ENCODE measurements at places on chromosomes 7 and 10.

GRCh38 chr7:67518580-67518979 is 521.9 kb downstream of the TYW1 start:
- DNase-seq = no peak

GRCh38 chr7:41459623-41460261 is 243.1 kb downstream of the INHBA start:
- no peak for DNase-seq

DNA sequence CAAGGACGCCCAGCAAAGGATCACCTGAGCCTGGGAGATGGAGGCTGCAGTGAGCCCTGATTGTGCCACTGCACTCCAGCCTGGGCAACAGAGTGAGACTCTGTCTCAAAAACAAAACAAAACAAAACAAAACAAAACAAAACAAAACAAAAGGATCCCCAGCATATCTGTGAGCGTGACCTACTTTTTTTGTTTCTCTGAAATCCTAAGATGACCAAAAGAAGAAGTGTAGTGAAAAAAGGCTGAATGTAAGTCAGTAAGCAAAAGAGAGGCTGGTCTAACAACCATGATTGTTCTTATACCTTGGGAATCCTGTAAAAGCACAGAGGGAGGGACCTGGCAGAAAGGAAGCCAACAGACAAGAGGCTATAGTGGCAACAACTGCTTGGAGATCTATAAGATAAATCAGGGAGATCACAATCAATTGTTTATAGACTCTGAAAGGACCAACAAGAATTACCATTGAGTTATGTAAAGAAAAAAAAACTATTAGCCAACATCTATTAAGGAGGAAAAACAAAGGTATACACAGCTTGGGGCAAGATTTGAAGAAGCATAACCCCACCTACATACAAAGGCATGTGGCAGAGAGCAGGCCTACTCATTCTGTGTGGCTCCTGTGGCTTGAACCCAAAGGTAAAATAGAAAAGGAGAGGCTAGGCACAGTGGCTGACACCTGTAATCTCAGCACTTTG is 255.2 kb upstream of the KLF14 start:
- no peak for DNase-seq

DNA sequence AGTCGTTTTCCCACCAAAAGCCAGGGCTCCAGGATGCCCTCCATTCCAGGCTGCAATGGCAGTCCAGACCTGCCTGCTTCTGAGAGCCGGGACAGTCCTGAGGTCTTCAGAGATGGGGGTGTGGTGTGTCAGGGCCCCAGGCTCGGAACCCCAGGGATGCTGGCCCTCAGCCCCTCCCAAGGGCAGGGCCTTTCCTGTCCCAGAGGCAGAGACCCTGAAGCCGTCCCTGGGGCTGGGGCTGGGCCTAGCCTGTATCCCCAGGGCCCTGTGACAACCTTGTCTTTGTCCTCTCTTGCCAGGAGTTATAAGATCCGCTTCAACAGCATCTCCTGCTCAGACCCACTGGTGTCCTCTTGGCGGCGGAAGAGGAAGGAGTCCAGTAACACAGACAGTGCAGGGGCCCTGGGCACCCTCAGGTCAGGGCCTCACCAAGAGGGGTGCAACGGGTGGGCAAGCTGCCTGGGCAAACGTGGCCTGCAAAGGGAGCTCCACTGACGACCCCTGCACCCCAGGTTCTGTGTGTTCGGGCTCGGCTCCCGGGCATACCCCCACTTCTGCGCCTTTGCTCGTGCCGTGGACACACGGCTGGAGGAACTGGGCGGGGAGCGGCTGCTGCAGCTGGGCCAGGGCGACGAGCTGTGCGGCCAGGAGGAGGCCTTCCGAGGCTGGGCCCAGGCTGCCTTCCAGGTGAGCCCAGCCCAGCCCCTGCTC is 15.9 kb downstream of the NOS3 start:
- no peak for DNase-seq

- no peak for DNase-seq
Observed at GRCh38 chr7:150754951-150755350, 17.7 kb downstream of the GIMAP5 start.

- DNase-seq = no peak
Observed at GRCh38 chr10:62528441-62528840, 154.3 kb downstream of the ZNF365 start.

DNA sequence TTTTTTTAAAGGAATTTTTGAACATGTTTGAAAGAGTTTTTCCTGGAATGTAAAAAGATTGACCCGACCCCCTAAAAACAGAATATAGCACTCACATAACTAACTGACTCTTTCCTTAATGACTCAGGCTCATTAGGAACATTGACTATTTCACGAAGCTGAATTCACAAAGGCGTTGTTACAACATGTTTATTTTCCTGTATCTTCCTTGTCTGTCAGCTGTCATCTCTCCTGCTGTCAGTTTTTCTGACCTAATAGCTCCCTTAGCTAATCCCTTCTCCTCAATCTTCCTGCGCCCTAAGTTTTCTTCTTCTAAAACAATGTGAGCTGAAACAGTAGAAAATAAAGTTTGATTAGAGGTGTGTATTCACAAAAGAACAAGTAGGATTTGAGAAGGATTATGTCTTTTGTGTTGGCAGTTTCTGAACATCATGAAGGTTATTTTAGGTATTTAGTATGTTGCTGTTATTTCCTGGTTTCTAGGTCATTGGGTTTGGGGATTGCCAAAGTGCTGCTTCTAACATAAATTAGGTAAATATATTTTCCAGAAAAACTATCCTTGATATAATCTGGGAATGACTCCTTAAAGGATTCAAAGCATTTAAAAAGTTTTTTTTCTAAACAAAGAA is 4.6 kb upstream of the MDFIC start:
- no peak for DNase-seq

DNA sequence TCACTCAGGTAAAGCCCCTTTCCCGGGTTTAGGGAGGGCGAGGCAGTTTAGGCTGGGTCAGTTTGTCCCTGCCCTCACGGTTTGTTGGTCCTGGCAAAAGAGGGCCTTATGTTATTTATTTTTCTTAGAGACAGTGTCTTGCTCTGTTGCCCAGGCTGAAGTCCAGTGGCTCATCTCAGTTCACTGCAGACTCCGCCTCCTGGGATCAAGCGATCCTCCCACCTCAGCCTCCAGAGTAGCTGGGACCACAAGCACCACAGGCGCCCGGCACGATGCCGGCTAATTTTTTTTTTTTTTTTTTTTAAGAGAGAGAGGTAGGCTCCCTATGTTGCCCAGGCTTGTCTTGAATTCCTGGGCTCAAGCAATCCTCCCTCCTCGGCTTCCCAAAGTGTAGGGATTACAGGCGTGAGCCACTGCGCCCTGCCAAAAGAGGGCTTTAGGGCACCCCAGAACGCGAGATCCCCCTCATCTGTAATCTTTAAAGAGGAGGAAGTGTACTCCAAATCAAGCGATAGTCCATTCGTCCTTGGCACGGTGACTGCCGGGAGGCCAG is 626 bp upstream of the BMS1 start:
- DNase-seq = no peak

GRCh38 chr7:45655539-45655938 is 81.4 kb downstream of the ADCY1 start:
- no peak for DNase-seq

DNA sequence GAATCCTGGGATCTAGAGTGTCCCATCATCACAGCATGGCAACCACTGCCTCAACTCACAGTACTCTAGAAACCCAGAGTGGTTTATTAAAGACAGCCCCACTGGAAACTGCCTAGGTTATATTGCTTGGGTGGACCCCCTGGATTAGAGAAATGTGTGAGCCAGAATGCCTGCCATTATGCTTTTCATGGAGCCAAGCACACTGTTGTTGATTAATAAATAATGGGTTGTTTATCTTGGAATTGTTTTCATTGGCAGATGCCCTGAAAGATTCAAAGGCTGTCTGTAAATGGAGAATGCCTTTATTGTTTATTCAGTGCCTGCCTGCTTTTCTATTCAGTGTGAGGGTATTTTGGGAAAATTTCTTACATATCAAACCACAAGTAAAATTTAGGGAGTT is 52.1 kb downstream of the GNAI1 start:
- no peak for DNase-seq

DNA sequence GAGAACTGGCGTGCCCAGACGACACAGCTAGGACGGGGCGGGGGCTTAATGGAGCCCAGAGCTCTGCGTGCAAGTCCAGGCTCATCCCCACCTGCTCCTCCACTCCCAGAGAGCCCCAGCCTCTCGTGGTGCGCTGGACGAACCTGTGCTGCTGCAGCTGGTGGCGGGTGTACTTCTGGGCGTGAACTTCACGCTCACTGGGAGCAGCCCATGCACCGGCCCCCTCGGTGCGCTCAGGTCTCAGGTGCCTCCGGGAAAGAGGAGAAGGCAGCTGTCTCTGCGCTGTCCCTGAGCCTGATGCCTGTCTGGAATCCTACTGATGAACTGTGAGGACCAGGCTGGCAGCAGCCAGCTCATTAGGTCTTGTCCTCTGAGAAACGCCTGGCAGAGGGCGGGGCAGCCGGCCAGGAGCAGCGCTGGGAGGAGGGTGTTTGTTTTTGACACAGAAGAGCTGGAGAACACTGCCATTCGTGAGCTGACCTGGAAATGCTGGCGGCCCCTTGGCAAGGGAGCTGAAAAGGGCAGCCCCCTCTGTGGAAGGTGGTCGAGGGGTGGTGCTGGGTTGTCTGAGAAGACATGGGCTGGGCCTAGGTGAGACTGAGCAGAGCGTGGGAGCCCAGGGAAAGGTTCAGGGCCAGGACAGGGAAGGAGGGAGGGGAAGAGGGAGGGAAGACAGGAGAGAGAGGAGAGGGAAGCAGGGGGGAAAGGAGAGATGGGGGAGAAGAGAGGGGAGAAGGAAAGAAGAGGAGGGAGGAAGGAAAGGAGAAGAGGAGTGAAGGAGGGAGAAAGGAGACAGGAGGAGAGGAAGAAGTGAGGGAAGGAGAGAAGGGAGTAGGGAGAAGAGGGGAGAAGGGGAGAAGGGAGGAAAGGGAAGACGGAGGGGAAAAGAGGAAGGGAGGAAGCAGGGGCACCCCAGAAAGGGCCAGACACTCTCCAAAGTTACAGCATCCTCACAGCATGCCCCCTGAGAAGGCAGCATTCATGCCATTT is 53.5 kb upstream of the TNS3 start:
- no peak for DNase-seq

DNA sequence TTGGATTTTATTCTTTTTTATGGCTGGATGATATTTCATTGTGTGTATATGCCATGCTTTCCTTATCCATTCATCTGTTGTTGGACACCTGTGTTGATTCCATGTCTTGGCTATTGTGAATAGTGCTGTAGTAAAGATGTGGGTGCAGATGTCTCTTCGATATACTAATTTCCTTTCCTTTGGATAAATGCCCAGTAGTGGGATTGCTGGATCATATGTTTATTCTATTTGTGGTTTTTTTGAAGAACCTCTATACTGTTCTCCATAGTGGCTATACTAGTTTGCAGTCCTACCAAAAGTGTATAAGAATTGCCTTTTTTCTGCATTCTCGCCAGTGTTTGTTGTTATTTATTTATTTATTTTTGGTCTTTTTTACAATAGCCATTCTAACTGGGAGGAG is 159.8 kb downstream of the WNT2 start:
- no peak for DNase-seq

DNA sequence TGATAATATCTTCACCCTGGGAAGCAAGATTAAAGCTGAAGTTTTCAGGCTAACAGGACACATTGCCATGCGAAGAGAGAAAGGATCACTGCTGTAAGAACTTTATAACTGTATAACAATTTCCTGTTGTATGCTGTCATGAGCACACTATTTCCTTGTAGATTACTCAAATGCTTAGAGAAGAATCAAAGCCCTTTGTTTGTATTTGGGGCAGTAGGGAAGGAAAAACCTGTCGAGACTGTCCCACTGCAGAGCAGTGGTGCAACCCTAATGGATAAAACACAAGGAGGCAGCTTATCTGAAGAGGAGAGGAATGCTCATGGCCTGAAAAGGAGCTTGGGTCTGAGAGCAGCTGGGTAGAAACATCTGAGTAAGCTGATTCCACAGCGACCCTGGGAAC is 327.7 kb upstream of the NPSR1 start:
- DNase-seq = no peak
